ENCODE measurements at places on chromosomes 11 and 22.

GRCh38 chr11:64888729-64889511, 10.5 kb upstream of the EHD1 start:
- DNase-seq: no peak

DNA sequence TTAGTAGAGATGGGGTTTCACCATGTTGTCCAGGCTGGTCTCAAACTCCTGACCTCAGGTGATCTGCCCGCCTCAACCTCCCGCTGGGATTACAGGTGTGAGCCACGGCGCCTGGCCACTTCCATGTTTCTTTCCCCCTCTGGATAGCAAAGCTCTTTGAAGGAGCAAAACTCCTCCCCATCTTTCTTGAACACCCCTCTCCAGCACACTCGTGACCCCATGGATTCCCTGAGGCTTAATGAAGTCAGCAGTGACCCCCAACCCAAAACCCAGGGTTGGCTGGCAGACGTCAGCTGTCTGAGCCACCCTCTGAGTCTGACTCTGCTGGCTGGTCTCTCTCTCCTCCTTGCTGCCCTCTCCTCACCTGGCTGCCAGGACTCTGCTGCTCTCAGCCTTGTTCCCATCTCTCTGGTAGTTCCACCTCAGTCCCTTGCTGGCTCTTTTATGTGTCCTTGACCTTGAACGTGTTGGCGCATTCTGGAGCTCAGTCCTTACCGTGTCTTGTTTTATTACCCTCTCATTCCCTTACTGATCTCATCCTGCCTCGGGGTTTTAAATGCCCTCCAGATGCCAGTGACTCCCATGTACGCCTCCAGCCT, 44.5 kb downstream of the PARVG start:
- no peak for DNase-seq

DNA sequence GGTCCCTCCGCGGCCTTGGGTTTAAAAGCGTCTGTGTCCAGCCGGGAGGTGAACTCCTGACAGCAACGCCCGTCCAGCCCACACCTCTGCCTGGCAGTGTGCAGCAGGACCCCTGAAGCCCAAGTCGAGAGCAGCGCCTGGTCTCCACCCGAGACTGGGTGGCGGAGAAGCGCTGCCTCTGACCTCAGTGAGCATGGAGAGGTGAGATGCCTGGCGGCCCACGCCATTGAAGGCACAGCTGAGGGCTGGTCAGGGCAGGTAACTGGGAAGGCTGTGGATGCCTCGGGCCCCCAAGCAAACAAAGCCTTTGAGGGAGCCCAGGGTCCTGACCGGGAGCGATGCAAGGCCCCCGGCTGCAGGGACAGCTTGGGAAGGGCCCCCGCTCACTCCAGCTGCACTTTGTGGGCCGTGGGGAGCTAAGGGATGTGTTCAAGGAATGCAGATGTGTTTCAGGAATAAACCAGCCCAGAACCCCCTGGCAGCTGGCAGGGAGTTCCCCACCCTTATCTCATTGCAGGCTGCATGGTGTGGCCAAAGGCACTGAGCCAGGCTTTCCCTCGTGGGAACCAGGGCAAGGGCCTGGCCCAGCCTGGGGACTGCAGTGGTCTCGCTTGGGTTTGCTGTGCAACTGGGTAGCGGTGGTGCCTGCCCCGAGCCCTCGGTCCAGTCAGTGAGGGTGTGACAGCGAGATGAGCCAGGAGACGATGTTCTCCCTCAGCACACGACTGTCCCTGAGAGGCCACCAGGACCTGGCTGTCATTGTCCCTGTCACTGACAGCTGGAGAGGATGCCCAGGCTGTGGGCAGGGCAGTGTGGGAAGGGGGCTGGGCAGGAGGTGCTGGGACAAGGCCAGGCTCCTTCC, 92.5 kb downstream of the WNT7B start:
- no peak for DNase-seq

DNA sequence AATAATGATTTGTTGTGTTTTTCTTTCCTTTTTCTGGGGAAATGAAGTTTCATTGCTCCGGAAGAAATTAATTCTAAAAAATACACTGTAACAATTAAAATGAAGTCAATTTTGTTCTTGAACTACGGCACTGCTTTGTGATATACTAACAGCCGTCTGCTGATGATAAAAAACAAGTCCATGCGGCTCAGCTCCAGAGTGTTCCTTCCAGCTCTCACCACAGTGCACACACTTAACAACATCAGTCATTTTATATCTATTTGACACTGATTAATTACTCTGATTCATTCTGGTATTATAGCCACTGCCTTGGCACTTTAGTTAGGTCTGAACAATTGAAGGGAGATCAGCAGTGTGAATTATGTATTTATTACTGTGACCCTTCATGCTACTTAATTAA, 97.4 kb upstream of the SLC6A5 start:
- DNase-seq: no peak

DNA sequence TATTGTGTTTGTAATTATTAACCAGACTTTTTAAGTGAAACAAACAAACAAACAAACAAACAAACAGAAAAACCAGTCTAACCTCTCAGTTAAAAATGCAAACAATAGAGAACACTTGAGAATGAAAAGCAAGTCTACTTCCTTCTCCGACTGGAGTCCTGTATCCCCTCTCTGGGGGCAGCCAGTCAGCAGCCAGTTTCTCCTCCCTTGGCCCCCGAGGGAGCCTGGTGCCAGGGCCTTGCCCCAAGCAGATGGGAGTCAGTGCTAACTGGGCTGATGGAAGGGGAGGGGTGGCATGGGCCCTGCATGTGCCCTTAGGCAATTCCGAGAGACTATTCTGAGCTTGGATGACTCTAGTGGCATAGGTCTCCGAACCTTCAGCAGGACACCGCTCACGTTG, 137.2 kb downstream of the GRIK4 start:
- DNase-seq: no peak

DNA sequence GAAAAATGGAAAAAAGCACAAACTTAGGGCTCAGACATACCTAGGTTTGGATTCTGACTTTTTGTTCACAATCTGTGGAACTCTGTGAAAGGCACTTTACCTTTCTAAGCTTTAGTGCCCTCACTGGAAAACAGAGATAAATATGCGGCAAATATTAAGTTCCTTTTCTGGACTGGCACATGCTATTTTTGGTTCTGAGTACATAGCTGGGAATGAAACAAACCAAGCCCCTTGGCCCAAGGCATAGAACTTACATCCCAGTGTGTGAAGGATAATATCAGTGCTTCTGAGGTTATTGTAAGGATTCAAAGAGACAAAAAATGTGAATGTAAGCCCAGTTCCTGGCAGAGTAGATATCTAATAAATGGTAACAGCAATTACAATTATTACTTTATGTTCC, 227.5 kb downstream of the ADAMTS15 start:
- DNase-seq: no peak

- peak; percentile 38 for DNase-seq
These were observed 123.8 kb downstream of the DDX10 start for GRCh38 chr11:108788565-108789199.

Data from GM12865 (cell line).